Erythroblast (primary cell): ENCODE measurements at places on chromosomes 7 and 10.

DNA sequence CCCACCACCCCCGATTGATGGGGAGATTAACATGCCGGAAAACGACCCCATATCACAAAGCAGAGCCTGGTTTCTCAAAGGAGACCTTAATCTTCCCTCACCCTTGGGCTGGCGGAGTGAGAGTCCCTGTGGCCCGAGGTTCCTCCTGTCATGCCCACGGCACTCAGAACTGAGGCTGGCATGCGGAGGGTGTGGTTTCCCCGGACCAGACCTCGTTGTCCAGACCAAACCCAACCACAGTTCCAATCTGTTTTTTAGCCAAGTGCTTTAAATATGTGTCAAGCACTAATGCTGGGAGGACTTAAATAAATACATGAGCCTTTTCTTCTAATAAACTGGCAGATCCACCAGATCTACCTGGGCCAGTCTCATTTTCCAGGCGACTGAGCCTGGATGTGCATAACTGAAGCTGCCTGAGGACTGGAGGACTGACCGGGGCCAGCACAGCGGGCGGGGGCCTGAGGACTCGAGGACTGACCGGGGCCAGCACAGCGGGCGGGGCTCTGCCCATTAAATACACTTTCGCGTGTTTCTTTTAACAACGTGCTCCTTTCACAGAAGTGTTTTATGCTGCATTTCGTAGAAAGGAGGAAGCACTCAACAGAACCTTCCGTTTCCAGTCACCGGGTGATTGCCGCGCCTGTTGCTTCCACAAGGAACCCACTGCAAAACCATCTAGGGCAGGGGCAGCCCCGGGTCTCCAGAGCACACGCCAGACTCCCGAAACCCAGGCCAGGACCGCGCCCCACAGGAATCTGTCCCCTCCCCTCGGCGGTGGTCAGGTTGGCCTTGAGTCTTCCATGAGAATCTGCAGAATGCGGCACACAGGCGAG, 334.6 kb downstream of the PTPRN2 start:
- DNase-seq: no peak

GRCh38 chr7:127391591-127392181, 822 bp downstream of the ZNF800 start:
- DNase-seq: peak; percentile 84

DNA sequence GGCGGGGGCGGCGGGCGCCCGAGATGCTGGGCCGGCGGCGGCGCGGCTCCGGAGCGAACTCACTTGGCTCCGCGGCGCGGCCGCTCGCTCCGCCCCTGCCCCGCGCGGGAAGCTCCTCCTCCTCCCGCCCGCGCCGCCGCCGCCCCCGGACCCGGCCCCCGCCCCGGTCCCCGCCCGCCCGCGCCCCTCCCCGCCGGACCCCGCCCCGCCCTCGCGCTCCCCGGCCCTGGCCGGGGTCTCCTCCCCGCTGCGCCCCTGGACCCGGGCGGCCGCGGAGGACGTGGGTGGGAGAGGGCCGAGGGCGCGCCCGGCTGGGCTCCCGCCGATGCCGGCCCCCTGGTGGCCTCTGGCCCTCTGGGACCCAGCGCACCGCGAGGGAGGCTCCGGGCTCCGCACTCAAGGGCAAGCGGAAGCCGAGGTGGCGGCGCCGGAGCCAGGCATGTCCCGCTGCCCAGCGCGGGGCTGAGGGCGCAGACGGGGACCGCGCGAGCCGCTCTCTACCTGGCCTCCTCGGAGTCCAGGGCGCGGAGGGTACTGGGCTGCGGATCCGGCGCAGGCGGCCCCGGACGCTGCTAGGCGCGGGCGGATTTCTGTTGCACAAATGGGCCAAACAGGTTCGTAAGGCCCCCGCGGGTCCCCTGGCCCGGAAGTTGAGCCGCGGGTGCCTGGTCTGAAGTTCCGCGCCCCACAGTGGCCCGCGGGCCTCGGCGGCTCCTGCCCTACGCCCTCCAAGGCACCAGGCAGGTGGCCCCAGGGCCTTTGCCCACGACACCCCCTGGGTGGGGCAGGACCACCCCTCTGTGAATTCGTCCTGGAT, at the start of gene TCERG1L:
TCERG1L (minus strand) TSS at position 61 of the 817 bp plus-strand sequence. CDS start 86 bp downstream, outside the sequence.
- DNase-seq: peak; percentile 12

DNA sequence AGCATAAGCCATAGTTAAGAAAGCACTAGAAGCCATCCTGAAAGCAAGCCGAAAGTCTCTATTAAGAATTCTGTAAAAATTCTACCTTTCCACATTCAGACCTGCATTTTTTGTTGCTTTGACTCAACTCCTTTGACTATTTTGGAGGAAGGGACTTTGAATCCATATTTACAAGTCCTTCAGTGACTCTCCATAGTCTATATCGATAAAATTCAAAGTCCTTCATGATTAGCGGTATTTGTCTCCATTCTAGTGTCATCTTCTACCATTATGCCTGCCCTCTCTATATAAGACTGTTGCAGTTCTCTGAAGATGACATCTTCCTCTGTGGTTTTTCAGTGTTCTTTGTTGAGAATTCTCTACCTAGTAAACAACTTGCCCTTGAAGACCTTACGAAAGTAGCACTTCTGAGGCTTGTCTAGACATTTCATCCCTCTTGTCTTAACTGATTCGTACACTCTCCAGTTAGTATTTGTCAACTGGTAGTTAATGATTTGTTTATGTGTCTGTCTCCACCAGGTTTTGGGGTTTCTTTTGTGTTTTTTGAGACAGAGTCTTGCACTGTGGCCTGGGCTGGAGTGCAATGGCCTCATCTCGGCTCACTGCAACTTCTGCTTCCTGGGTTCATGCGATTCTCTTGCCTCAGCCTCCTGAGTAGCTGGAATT, 1.7 kb downstream of the CCSER2 start:
- DNase-seq: no peak

- DNase-seq: no peak
Observed at GRCh38 chr10:124280916-124281315, 137.8 kb downstream of the OAT start.

- DNase-seq: peak; percentile 38
Observed at GRCh38 chr7:149196705-149197171, 1.4 kb downstream of the ZNF282 start.

GRCh38 chr7:112610636-112611035, 129.8 kb downstream of the LSMEM1 start:
- DNase-seq: no peak

GRCh38 chr7:77794000-77794399, 4.2 kb downstream of the TMEM60 start:
- no peak for DNase-seq

DNA sequence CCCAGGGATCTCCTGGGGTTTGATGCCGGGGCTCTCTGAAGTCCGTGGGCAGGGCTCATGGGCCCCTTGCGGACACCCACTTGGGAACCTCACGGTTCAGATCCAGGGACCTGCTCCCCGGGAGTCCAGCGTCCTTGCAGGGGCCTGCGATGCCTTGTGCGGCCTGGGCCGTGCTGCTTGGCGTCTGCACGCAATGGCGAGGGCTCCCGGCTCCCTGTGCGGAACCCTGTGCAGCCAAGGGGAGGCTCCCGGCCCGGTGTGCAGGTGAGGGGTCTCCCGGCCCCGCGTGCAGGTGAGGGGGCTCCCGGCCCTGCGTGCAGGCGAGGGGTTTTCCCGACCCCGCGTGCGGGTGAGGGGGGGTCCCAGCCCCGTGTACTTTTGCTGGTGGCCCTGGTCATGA, 146.7 kb downstream of the DNAJB6 start:
- no peak for DNase-seq

DNA sequence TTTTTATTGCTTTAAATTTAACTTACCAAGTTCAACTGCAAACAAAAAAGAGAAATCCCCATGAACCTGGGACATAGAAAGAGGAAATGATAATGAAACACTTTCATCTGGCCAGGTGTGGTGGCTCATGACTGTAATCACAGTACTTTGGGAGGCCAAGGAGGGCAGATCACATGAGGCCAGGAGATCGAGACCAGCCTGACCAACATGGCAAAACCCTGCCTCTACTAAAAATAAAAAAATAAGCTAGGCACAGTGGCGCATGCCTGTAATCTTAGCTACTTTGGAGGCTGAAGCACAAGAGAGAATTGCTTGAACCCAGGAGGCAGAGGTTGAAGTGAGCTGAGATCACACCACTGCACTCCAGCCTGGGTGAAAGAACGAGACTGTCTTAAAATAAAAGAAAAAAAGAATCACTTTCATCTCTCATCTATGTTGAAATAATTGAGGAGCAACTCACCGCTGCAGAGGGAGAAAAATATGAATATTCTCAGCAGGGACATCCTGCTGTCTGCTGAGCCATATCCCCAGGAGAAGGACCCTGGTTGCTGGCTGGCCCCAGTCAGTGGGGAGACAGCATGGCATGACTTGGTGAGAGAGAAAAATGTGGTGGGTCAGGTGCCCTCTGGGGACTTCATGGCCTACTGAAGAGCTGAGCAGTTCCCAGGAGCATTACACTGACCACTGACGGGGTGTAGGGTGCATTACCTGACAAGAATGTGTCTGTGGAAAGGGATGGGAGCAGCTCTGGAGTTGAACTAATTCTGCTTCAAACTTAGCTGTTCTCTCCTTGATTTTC, 22.8 kb upstream of the TARP start:
- DNase-seq: no peak

GRCh38 chr7:101743995-101744360, 73.4 kb upstream of the CUX1 start:
- no peak for DNase-seq

DNA sequence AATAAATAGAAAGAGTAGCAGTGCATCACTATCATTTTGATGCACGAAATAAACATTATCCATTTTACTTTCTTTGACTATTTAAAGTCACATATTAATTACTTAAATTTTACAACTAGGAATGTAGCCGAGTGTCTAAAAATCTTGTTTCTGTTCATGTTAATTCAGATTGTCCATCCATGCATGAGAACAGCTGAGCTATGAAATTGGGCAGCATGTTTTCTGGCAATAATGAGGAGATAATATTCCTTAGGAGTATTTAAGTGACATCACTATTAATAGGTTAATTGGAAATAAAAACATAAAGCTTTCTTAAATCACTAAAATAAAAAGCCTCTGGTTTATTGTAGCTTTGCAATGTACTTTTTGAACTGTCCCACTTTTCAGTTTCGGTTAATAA, 293.8 kb downstream of the PHTF2 start:
- DNase-seq: no peak

DNA sequence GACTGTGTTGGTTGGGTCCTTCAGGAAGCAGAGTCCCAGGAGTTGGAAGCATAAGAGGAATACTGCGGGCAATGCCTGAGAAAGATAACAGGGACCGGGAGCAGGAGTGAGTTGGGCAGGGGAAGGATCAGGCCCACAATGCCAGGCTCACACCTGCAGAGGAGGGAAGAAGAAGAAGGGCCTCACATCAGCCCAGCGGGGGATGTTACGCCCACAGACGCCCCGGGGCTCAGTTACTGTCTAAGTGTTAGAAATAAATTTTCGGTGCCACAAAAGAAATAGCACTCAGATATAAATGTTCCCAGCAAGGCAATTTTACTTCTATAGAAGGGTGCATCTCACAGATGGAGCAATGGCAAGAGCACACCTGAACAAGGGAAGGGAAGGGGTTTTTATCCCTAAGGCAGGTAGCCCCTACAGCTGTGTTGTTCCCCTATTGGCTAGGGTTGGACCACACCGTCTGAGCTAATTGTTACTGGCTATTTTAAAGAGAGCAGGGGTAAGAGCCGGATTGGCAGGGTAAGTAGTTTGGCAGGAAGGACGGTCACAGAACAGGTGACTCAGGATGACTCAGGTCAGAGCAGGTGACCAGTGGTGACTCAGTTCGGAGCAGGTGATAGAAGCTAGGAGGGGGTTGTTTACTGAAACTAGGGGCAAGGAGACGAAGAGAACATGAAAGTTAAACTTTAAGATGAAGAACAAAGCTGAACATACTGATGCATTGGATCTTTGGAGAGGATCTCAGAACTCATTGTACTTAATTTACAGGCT, at the start of gene NOS3:
NOS3 (plus strand) TSS at position 602 of the 771 bp plus-strand sequence. CDS start 2,787 bp downstream, outside the sequence.
- no peak for DNase-seq

DNA sequence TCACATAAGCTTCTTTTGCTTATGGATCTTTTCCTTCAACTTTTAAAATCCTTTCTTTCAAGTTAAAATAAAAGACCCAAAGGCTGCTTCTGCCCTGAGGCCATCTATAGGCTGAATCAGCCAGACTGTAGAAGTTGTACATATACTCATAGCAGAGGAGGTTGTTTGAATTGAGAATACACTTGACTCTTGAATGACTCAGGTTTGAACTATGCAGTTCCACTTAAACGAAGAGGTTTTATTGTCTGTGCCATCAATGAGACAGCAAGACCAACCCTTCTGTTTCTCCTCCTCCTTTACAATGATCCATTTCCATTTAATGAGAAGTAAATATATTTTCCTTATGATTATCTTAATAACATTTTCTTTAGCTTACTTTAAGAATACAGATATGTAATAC, 5.8 kb downstream of the ZNF365 start:
- no peak for DNase-seq

- DNase-seq: no peak
Observed at GRCh38 chr7:26735976-26736600, 128.3 kb downstream of the SKAP2 start.

DNA sequence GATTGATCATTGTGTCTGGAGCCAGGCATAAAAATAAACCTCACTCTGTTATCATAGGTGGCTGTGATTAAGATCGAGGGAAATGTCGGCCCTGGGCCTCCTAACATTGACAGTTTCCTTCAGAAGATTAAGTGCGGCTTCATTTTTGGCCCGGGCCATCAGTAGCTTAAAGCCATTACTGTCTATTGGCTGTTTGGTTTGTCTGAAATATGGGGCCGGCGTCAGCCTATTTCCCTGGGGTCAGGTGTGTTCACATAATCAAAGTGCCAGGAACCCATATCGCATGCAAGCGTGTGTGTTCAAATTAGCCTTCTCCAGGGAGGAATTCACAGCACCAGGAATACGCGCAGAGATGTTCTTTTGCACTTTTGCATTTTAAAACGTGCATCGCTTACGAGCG, 114.7 kb downstream of the CUX1 start:
- no peak for DNase-seq

GRCh38 chr7:156380261-156380660, 260.3 kb upstream of the RNF32 start:
- no peak for DNase-seq

GRCh38 chr7:54705436-54705835, 53.6 kb downstream of the SEC61G start:
- DNase-seq: peak; percentile 27

GRCh38 chr10:108877095-108877561, 1046.2 kb downstream of the XPNPEP1 start:
- no peak for DNase-seq

DNA sequence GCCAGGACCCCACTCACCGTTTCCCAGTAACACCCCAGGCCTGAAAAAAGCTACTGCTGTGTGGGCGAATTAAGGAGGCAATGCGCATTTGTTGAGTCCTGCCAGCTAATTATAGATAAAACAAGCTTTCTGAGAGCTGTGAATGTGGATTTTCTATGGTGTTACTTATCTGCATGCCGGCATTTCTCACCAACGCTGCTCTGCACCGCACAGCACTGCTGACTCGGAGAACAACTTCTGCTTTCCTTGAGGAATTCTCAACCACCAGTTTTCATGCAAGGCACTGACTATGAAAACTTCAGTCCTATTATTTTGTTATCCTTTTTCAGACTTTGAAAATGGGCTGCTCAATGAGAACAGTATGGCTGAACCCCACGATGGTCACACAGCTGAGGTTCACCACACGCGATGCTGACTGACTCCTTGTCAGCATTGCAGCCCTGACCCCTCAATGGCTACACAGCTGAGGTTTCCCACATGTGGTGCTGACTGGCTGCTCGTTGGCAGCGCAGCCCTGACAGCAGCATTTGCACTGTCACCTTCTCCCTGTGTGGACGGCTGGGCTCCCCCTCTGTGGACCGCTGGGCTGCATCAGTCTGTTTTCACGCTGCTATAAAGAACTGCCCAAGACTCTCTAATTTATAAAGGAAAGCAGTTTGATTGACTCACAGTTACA, 190.6 kb downstream of the DIP2C start:
- DNase-seq: no peak
